ENCODE measurements at places on chromosomes 1 and 21. TPM values are rescaled to one million over a fixed set of nuclear protein-coding genes. Genes with fewer than 3 reads are reported as not detected.
A peak's percentile ranks its signal among the peaks of the same experiment; 100 is the strongest.

GRCh38 chr1:37038227-37039093 is 4.1 kb upstream of the GRIK3 start:
- no peak overlapping the region for H3K27ac ChIP-seq
- peaks cover 11% of the 10 kb centered on the region for H3K27me3 ChIP-seq
- H3K4me1 ChIP-seq = no peaks in the 10 kb centered on the region

The PROX1 gene
- not detected for polyA plus RNA-seq

- H3K4me3 ChIP-seq = no peak overlapping the region
- no peaks in the 10 kb centered on the region for H3K36me3 ChIP-seq
- no peak overlapping the region for H3K27ac ChIP-seq
- peaks cover 7% of the 10 kb centered on the region for H3K4me1 ChIP-seq
- no peak for DNase-seq
Measured at GRCh38 chr1:221987860-221988520, 246.1 kb upstream of the DUSP10 start.

GRCh38 chr21:45921917-45922316 is 59.7 kb upstream of the COL6A1 start:
- H3K4me1 ChIP-seq = peaks cover 7% of the 10 kb centered on the region
- peaks cover 2% of the 10 kb centered on the region for H3K27me3 ChIP-seq
- no peak for DNase-seq
- no peak overlapping the region for H3K27ac ChIP-seq
- H3K36me3 ChIP-seq = no peaks in the 10 kb centered on the region

The IGSF5 gene
- polyA plus RNA-seq = not detected

The EPHA8 gene
- not detected for polyA plus RNA-seq

GRCh38 chr1:163263818-163264655 is 57.7 kb upstream of the NUF2 start:
- no peak overlapping the region for H3K27ac ChIP-seq
- no peak overlapping the region for H3K4me3 ChIP-seq

DNA sequence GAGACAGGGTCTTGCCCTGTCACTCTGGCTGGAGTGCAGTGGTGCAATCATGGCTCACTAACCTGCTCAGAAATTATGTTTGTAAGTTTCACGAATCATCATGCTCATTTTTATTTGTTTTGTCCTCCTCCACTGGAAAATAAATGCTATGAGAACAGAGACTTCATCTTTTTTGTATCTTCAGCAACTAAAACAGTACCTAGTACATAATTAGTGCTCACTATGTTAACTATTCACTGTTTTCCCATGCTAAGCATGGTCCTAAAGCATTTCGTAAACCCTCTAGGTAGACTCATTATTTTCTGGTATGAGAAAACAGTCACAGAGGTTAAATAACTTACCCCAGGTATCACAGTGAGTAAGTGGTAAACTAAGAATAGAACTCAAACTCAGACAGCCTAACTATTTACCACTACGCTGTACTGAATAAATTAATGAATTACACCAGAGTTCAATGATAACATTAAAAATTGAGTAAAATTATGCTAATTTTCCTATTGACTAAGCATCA is 118.4 kb downstream of the RERE start:
- H3K4me3 ChIP-seq = no peak overlapping the region
- H3K4me1 ChIP-seq = peaks cover 38% of the 10 kb centered on the region
- no peak overlapping the region for H3K27ac ChIP-seq
- no peak for DNase-seq
- H3K27me3 ChIP-seq = peaks cover 9% of the 10 kb centered on the region

DNA sequence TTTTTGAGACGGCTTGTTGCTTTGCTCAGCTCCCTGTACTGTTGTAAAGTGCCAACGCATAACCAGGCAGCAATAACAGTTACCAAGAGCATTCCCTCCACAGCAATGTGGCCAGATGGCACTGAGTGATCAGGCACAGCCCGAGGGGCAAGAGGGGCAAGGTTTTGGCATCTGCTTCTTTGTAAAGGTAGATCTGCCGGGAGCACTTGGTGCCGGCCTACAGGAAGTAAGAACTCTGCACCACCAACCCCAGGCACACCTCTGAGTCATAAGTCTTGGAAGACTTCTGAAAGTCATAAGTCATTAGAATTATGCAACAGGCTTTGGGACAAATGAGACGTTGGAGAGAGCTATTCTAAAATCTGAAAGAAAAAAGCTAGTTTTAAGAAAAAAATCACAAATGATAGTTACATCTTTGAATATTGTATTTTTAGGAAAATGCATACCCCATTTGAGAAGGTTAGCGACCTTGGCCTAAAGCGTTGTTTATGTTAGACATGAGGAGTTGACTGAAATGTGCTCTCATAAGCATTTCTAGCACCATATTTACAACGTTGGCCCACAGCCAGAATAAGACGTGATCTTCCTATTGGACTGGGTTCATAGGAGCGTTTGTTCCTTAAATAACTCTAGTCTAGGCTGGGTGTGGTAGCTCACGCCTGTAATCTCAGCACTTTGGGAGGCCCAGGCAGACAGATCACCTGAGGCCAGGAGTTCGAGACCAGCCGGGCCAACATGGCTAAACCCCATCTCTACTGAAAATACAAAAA is 37.7 kb upstream of the MAP10 start:
- H3K27ac ChIP-seq = no peak overlapping the region
- H3K4me1 ChIP-seq = no peaks in the 10 kb centered on the region
- H3K4me3 ChIP-seq = no peak overlapping the region
- no peak for DNase-seq
- H3K36me3 ChIP-seq = no peaks in the 10 kb centered on the region
- H3K27me3 ChIP-seq = no peaks in the 10 kb centered on the region

DNA sequence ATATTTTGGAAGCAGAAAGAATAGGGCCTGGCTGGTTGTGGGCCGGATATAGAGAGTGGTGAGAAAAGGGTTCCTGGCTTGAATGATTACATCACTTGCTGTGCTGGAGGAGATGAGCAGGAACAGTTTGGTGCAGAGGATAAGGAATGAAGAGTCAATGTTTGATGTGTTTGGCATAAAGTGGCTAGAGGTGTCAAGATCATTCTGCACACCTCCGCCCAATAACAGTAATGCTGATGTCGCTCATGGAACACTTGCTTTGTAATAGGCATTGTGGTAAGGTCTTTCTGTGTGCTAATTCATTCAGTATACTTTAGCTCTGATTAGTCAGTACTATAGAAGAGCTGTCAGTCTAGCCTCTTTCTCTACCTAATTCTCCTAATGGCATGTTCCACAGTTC is 48.0 kb upstream of the RAVER2 start:
- no peak overlapping the region for H3K4me3 ChIP-seq
- H3K27ac ChIP-seq = no peak overlapping the region
- no peaks in the 10 kb centered on the region for H3K36me3 ChIP-seq
- no peaks in the 10 kb centered on the region for H3K4me1 ChIP-seq
- H3K27me3 ChIP-seq = no peaks in the 10 kb centered on the region

The ASAP3 gene
- not detected for polyA plus RNA-seq

The GPR157 gene
- polyA plus RNA-seq = 0.36 TPM

DNA sequence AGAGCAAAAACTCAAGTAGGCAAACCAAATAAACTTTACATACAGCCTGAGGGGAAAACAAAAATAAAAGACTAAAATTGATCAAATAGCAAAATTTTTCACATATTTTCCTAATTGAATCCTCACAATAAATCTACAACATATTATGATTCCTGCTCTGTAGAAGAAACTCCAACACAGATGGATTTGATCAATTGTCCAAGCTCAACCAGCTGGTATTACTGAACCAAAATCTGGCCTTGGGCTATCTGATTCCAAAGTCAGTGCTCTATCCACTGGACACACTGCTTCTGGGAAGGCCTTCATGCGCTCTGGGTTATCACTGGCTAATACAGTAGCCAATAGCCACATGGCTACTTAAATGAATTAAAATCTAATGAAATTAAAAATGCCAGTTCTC is 39.3 kb downstream of the PCNX2 start:
- no peak for DNase-seq
- no peaks in the 10 kb centered on the region for H3K27me3 ChIP-seq
- no peak overlapping the region for H3K4me3 ChIP-seq
- peaks cover 32% of the 10 kb centered on the region for H3K36me3 ChIP-seq

- no peak overlapping the region for H3K27ac ChIP-seq
- H3K4me3 ChIP-seq = no peak overlapping the region
- H3K27me3 ChIP-seq = no peaks in the 10 kb centered on the region
- no peaks in the 10 kb centered on the region for H3K4me1 ChIP-seq
- no peak for DNase-seq
- H3K36me3 ChIP-seq = no peaks in the 10 kb centered on the region
Measured at GRCh38 chr1:237921306-237921705, 30.6 kb upstream of the ZP4 start.

GRCh38 chr1:21308847-21309652 is 18.8 kb upstream of the ECE1 start:
- no peaks in the 10 kb centered on the region for H3K36me3 ChIP-seq
- no peak overlapping the region for H3K27ac ChIP-seq
- H3K4me1 ChIP-seq = peaks cover 34% of the 10 kb centered on the region
- H3K27me3 ChIP-seq = peaks cover 2% of the 10 kb centered on the region

GRCh38 chr1:204920967-204921366 is 50.3 kb downstream of the NFASC start:
- H3K4me1 ChIP-seq = no peaks in the 10 kb centered on the region
- H3K27me3 ChIP-seq = peaks cover 4% of the 10 kb centered on the region
- no peaks in the 10 kb centered on the region for H3K36me3 ChIP-seq
- no peak overlapping the region for H3K4me3 ChIP-seq
- DNase-seq = no peak

DNA sequence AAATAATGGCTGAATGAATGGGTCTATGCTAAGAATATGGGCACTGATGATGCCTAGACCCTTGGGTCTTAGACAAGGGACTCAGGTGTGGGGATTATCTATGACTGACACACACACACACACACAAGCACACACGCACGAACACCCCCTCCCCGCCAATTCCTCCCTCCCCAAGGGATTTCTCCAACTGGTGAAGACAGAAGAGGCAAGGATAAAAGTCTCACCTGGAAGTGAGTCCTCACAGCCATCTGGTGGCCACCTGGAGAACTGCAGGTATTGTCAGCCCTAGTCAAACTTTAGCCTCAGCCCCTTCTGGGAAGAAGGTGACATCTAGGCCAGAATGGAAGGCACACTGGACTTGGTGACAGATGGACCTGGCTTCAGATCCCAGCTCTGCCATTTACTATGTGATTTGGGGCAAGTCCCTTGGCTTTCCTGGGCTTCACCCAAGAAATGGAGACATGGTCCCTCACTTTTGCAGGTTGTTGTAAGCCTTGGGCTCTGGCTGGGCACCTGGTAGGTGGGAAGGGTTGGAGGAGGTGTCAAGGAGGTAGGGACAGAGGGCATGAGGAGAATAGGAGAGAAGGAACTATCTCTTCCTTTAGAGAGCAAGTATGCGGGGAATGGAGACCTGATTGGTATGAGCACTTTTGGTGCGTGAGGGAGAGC is 4.0 kb upstream of the GPR3 start:
- no peaks in the 10 kb centered on the region for H3K36me3 ChIP-seq
- peaks cover 15% of the 10 kb centered on the region for H3K27me3 ChIP-seq
- H3K4me1 ChIP-seq = peaks cover 13% of the 10 kb centered on the region
- H3K27ac ChIP-seq = peak overlapping the region; percentile 74
- peak; percentile 59 for DNase-seq

GRCh38 chr1:36248250-36248894 is 24.1 kb downstream of the THRAP3 start:
- peak overlapping the region; percentile 77 for H3K27ac ChIP-seq
- no peaks in the 10 kb centered on the region for H3K27me3 ChIP-seq
- no peak for DNase-seq
- H3K4me3 ChIP-seq = no peak overlapping the region
- H3K4me1 ChIP-seq = peaks cover 60% of the 10 kb centered on the region

DNA sequence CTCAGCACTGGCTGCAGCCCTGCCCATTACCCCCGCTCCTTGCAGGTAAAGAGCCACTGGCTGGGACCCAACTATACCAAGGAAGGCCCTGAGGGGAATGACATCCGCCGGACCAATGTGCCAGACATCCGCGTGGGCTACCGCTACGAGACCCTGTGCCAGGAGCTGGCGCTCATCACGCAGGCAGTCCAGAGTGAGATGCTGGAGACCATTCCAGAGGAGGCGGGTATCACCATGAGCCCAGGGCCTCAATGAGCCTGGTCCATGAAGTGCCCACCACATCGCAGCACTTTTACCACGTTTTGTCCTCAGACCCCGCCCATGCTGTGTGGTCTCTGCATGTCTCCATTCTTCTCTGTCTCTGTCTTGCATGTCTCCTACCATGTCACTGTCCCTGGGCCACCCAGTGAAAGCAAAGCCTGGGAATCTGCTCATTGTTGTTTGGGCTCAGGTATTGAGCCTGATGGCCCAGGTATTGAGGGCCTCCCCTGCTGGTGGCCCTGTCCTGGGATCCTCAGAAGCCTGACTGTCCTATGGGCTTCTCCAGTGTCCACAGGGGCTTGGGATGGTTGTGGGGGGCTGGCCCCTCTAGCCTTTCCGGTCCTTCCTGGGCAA is 11.4 kb downstream of the AMPD2 start:
- H3K4me3 ChIP-seq = no peak overlapping the region
- DNase-seq = no peak
- H3K27ac ChIP-seq = no peak overlapping the region
- peaks cover 11% of the 10 kb centered on the region for H3K36me3 ChIP-seq
- H3K27me3 ChIP-seq = no peaks in the 10 kb centered on the region

DNA sequence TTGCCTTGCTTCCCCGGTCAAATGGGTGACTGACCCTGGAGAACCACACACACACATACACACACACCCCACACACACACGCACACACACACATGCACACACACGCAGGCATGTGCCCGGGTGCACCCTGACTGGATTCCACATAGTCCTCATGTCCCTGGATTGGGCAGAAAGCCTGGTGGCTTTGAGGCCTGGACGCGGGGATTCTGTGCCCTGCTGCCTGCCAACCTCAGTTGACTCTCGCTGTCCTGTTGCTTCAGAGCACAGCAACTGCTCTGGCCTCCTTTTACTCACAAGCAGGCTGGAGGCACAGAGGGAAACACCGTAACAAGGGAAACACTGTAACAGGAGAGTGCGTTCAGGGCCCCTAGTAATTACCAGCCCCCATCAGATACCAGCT is 6.4 kb downstream of the RORC start:
- no peaks in the 10 kb centered on the region for H3K36me3 ChIP-seq
- peaks cover 48% of the 10 kb centered on the region for H3K4me1 ChIP-seq
- peak overlapping the region; percentile 27 for H3K4me3 ChIP-seq

- H3K4me1 ChIP-seq = no peaks in the 10 kb centered on the region
- H3K4me3 ChIP-seq = no peak overlapping the region
- H3K27me3 ChIP-seq = peaks cover 5% of the 10 kb centered on the region
- H3K27ac ChIP-seq = no peak overlapping the region
- H3K36me3 ChIP-seq = no peaks in the 10 kb centered on the region
Measured at GRCh38 chr21:38206646-38207045, 50.1 kb upstream of the KCNJ15 start.
